ENCODE measurements at places on chromosomes 11 and 22. TPM values are rescaled to one million over a fixed set of nuclear protein-coding genes. Genes with fewer than 3 reads are reported as not detected.

Gene TRIM64
- not detected for total RNA-seq

Gene NXPE1
- not detected for total RNA-seq

Gene NAALAD2
- total RNA-seq, result 0.95 TPM

Gene NLRP6
- total RNA-seq, result 0.69 TPM

Gene IGSF9B
- 30.3 TPM for total RNA-seq
